Neural progenitor cell (in vitro differentiated cells): ENCODE measurements at places on chromosomes 3 and 15. TPM values are rescaled to one million over a fixed set of nuclear protein-coding genes. Genes with fewer than 3 reads are reported as not detected.

PIF1 gene
- 50.8 and 111 TPM in 2 replicates for total RNA-seq

OPA1 gene
- 69.1 and 125 TPM in 2 replicates for total RNA-seq

FMN1 gene
- 2.2 and 5.7 TPM in 2 replicates for total RNA-seq

LXN gene
- 20.7 and 25.9 TPM in 2 replicates for total RNA-seq

DUOXA2 gene
- total RNA-seq = not detected in 2 replicates

TRAT1 gene
- not detected in 2 replicates for total RNA-seq

KLHL40 gene
- total RNA-seq = not detected in 2 replicates

C15orf62 gene
- total RNA-seq = not detected in 2 replicates

PARP9 gene
- 1.0 and 1.2 TPM in 2 replicates for total RNA-seq

SERINC4 gene
- total RNA-seq = 0.50 TPM in 1 of 2 replicates, not detected in the other

RTP4 gene
- not detected in 2 replicates for total RNA-seq

CNTN4 gene
- 5.1 and 5.2 TPM in 2 replicates for total RNA-seq

DNA sequence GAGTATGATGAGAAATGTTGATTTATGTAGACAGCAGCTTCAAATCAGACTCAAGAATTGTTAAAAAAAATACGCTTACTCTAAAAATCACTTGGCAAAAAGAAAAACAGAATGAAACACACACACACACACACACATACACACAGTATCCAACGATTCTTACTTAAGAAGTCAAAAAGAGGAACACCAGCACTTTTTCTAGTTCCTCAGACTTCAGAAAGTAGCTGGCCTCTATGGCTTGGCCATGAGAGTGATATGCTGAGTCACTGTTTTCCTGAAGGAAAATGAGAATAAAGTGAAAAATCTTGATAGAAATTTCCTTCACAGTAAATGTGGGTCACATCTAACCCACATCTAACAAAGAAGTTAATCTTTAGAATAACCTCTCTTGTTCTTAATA lies 22.1 kb downstream of the CNTN3 start:
- DNase-seq = no peak

GRCh38 chr15:63891768-63892133 lies 58.0 kb upstream of the HERC1 start:
- DNase-seq = no peak

GRCh38 chr3:184050217-184050847 lies 2.5 kb upstream of the HTR3C start:
- no peak for DNase-seq

DNA sequence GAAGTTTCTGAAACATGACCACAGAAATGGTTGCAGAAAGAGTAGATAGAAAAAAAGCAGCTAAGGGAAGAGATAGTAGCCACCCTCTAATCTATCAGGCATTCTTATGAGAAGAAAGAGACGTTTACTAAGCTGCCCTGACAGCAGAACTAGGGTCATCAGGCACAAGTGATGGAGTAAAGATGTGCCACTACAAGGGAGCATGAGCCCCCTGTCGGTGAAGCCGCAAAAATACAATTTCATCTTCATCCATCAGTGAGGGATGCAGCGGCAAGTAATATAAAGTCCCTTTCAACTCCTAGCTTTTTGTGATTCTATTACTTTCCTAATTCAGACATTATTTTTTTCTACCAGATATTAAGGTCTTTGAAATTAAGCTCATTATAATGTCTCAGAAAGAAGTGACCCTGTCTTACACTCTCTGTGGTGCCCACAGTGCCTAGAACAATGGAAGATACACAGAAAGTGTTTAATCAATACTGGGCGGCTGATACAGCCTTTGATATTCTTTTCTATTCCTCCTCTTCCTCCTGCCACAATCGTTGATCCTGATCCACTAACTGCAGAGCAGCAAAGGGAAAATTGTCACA lies 651.6 kb downstream of the NTRK3 start:
- DNase-seq = peak; percentile 65

GRCh38 chr3:188239577-188239976 lies 85.6 kb downstream of the LPP start:
- no peak for DNase-seq

GRCh38 chr3:123067689-123068600 lies 1.1 kb downstream of the PDIA5 start:
- DNase-seq = no peak

GRCh38 chr3:56323986-56324420 lies 144.3 kb downstream of the ERC2 start:
- peak; percentile 49 for DNase-seq

DNA sequence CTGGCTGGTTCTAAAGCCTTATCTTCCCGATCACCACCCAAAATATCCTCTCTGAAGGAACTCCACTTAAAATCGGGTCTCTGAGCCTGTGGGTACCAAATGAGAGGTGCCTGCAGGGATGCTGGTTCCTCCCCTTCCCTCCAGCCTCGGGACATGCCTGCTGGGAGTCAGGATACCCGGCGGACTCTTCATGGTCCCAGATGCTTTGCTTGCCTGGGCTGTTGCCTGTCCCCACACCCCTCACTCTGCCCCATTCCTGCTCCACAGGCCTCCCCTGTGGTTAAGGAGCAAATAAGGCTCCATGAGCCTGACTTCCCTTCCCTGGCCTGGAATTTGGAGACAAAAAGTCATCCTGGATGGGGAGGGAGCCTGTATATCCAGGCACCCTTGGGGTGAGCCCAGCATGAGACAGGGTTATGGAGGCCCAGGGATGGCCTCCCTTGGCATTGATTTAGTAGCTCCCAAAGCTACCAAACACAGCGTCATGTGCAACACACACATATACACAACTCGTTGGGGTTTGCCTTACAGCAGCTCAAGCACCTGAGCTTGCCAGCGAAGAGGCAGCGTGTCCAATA lies 12.3 kb upstream of the CORO2B start:
- no peak for DNase-seq

GRCh38 chr3:116186049-116186448 lies 259.2 kb downstream of the LSAMP start:
- no peak for DNase-seq

DNA sequence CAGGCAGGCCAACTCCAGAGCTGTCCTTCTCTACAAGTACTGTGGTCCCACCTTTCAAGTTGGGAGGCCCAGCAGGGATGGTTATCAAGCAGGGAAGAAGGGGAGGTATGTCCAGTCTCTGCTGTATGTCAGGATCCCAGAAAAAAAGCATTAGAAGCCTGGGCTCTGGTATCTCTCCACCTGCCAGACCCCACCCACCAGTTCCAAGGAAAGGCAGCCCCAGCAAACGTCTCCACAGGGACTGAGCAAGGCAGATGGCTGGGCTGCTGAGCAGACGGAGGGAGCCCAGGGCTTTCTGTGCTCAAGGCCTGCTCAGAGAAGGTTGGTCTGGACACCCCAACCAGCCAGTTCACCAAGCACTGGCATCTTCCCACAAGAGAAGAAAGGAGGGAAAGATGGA lies 287.8 kb downstream of the XXYLT1 start:
- no peak for DNase-seq

DNA sequence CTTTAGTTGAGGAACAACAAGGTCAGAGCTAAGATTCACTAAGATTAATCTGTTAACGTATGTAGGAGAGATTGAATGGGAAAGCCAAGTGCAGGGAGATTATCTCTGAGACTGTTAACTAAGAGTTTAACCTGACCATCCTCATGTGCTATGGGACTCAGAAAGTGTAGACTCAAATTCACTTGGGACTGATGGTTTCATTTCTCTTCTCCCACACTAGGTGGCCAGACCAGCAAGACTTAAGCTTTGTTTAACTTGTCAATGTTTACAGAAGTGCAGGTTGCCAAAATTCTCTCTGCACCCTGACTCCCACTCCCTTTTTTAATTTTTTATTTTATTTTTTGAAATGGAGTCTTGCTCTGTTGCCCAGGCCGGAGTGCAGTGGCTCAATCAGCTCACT lies 6.3 kb upstream of the HEXA start:
- no peak for DNase-seq

DNA sequence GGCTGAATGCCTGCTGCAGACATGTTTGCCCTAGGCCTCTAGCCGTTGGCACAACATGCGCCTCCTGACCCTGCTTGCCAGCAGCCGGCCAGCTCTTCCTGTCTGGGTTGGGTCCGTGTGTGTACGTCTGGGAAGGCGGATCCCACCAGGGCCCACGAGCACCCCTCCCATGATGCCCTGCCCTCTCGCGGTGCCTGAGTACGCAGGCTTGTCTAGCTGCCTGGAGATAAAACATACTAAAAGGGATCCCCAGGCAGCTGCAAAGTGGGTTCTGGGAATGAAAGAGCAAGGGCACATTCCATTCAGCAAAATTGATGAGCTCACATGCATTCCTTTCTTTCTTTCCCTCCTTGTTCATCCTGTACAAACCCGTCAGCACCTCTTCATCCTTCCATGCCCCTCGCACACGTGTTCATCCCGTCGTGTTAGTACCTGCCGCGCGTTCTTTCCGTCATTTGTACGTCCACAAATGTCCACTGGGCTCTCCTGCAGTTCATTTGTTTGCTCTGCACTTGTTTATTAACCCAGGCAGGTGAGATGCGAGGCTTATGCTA lies 74.3 kb downstream of the FBLN2 start:
- peak; percentile 14 for DNase-seq

DNA sequence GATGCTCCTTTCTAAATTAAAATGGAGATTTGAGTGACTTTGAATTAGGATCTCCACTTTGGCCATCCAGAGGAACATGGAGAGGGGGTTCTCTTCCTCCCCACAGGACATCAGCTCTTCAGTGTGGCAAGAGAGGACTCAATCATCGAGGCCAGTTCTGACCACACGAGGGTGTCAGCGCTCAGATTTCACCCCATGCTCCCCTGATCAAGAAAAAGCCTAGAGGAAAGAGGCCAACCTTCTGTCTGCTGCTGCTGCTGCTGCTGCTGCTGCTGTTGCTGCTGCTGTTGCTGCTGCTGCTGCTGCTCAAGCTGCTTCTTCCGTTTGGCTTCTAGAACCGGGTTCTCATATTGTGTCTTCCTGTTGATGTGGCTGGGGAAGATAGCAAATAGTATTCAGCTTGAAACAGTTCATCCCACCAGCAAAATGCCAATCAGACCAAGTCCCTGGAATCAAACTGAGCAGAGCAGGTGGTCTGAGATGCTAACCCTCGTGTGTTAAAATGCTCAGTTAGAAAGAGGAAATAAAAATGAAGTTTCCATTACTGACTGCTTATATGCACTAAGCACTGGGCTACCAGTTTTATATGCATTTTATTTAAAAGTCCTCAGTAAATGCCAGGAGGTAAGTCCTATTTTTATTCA lies 599.0 kb downstream of the MAGI1 start:
- peak; percentile 80 for DNase-seq

- no peak for DNase-seq
Measured at GRCh38 chr3:98764472-98764884, 1.3 kb downstream of the ST3GAL6 start.

DNA sequence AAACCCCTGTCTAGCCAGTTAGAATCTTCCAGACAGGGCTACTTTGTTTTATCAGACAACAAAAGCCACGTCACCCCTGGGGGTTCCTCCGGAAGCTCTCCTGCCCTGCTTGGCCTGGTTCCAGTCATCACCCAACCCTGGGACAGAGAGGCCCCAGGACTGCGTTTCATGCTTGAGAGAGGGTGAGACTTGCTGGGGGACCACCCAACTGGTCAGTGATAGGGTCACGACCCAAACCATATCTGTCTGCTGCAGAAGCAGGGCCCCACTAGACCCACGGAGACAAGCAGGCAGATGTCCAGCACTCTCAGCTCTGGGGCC lies 1.2 kb downstream of the NT5DC2 start:
- peak; percentile 47 for DNase-seq

DNA sequence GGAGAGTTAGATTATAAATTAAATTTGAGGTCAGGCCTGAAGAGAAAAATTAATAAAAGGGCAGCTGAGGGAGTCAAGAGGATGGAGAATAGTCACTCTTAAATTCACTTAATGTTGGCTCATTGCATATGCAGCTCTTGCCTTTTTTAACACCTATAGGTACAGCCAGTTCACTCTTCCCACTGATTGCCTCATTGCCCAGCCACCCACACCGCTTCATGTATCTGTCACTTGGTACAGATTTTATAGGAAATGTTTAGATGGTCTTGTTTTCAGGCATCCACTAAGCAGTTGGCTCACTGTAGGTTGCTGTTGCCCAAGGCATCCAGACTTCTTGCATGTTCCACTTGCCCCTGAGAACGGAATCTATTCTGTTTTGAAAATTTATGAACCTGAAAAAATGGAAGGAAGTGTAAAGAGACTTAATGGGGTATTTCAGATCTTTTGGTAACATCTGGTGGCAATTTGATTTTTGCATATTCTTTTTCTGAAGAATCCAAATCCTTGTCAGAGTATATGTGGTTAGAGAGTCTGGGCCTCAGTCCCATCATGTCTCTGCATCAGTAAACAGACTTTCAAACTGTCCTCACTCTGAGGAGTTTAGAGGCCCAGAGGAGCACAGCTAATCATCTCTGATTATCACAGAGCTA lies 151.9 kb downstream of the RBPMS2 start:
- no peak for DNase-seq

GRCh38 chr15:99239545-99240198 lies 9.7 kb downstream of the TTC23 start:
- DNase-seq = no peak

DNA sequence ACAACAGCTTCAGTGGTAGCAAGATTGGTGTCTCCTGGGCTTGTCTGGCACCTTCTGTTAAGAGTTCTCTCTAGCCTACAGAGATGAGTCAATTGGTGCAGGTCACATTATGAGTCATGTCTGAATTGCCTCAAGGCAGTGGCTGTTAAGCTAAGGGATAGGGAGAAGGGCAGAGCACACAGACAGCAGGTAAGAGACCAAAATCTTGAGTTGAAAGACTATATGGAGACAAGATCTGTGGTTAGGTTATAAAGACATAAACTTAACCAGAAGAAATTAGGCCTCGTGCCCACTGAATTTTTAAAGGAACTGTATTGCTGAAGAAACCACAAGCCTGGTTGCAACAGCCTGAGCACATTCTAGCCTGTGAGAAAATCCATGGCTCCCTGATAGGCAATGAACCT lies 19.2 kb upstream of the KPNA1 start:
- no peak for DNase-seq

- no peak for DNase-seq
Measured at GRCh38 chr3:168472783-168473182, 377.1 kb upstream of the GOLIM4 start.

DNA sequence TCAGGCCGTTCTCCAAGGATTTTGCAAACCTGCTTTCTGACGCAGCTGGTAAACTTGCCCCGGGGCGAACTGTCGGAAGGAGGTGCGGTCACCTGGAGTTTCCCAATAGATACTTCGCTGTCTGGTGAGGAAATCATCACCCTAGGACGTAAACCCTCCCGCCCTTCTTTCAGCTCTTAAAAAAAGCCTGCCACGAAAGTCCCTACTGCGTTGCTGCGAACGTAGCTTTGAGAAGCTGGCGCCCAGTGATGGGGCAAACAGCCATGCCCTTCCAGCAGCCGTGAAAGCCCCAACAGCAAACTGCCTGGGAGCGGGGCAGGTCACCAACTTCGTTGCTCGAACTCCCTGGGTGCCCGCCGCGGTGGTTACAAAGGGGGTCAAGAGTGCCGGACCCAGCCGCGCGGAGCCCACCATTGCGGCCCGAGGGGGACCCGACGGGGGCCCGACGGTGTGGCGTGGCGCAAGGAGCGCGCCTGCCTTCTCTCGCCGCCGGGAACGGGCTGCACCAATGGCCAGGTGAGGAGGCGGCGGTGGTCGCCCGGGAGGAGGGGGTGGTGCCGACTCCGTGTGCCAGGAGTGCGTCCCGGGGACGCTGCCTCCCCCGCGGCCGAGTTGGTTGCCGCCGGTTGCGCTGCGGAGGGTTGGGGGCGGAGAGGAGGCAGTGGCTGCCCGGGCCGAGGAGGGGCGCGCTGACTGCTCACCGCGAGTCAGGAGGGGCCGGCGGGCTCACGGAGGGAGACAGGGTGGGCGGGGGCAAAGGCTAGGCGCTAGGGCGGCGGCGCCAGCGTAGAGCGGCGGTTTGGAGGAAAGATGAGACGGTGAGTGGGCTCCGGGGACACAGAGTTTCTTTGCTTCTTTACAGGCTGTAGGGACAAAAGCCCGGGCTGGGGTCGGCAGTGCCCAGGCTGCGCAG lies at the start of gene PHLDB2:
Gene PHLDB2, plus strand, starts transcription at position 205 of the 913 bp plus-strand sequence. CDS start 24,813 bp downstream, outside the sequence.
- DNase-seq = peak; percentile 96
